Dermis microvascular lymphatic vessel endothelial cell (primary cell): ENCODE measurements at places on chromosomes 16 and 17.

GRCh38 chr16:12426122-12426521, 377.6 kb downstream of the CPPED1 start:
- no peak for DNase-seq

- no peak for DNase-seq
These were observed 96.0 kb downstream of the WDR59 start for GRCh38 chr16:74888888-74889287.

DNA sequence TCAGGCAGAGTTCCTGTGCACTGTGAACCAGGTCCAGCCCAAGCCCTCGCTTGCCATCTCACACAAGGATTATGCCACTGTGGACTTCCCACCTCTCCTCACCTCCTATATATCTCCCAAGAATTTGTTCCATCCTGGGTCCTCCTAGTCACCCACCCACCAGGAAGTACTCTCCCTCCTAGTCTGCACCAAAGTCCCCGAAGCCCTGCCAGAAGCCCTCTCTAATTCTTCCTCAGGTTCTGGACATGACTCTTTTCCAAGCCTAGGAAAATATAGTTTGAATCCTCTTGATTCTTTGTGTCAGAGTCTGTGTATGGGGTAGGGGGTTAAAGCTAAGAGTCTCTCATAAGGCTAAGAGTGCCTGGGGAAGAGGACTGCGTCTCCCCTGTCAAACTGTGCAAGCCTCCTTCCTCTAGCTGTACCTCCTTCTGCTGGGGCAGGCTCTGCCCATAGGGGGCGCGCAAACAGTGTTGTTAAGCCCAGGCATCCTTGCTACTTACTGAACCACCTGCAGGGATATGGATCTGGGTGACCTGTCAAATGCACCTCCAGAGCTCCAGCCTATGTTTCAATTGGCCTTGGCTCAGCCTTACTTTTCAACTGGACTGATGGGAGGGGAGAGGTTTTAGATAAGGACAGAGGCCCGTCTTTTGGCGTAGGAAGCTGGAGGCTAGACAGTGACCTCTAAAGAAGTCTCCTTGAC, 16.6 kb upstream of the DLX4 start:
- peak; percentile 79 for DNase-seq

DNA sequence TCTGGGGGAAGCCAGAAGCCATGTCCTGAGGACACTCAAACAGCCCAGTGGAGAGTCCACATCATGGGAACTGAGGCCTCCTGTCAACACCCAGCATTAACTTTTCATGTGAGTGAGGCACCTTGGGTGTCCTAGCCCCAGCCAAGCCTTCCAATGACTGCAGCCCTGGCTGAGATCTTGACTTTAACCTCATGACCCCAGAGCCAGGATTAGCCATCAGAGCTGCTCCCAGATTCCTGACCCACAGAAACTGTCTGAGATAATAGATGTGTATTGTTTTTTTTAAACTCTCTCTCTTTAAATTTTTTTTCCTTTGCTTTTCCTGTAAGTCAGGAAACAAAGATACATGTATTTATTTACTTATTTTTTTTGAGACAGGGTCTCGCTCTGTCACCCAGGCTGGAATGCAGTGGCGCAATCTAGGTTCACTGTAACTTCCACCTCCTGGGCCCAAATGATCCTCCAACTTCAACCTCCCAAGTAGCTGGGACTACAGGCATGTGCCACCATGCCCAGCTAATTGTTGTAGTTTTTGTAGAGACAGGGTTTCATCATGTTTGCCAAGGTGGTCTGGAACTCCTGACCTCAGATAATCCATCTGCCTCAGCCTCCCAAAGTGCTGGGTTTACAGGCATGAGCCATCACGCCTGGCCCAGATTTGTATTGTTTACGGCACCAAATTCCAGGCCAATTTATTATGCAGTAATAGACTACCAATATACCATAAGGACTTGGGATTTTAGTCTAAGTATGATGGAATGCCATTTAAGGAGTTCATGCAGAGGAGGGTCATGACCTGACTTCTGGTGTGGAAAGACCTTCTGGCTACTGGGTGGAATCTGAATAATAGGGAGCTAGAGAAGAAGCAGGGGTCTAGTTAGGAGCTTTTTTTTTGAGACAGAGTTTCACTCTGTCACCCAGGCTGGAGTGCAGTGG, 14.0 kb upstream of the TMEM94 start:
- no peak for DNase-seq

GRCh38 chr16:1791943-1792812, 1.3 kb downstream of the IGFALS start:
- DNase-seq, result no peak

- no peak for DNase-seq
These were observed 192.8 kb upstream of the CDH11 start for GRCh38 chr16:65314627-65315008.

DNA sequence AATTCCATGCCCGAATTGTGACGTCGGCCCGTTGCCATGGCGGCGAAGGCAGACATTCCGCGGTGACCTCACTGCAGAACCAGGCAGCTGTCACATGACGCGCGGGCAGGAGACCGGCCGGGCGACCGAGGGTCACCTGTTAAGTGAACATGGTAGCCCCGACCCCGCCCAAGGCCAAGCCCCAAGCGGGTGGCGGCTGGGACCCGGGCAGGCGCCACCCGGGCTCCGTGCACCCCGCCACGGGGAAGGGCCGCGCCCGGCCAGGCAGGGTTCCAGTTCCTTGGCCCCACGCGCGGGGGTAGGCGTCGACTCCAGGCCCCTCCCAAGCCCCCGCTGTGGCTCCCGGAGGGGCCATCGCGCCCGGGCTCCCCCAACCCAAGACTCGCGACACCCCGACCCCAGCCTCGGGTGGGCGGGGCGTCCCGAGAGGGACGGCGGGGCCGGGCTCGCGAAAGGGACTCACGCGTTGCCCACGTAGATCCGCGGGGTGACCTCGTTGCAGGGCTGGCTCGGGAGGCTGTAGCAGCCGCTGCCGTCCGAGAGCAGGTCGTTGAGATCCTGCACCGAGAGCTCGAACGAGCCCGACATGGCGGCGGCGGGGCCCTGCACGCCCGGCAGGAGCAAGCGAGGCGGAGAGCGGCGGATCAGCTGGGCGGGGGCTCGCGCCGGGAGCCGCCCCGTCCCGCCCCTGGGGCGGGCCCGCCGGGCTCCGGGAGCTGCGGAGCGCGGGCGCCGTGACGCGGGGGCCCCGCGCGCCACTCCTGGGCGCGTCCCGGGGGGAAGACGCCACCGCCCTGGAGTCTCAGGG, at the start of gene DUSP3:
Gene DUSP3, minus strand, starts transcription at position 641 of the 808 bp plus-strand sequence. Its CDS starts 53 bp downstream, at position 588.
- DNase-seq, result peak; percentile 88

- DNase-seq, result no peak
These were observed 36.2 kb upstream of the CRHR1 start for GRCh38 chr17:45747911-45748310.
